CMK (cell line): ENCODE measurements at places on chromosomes 5 and 9.
A peak's percentile ranks its signal among the peaks of the same experiment; 100 is the strongest.

DNA sequence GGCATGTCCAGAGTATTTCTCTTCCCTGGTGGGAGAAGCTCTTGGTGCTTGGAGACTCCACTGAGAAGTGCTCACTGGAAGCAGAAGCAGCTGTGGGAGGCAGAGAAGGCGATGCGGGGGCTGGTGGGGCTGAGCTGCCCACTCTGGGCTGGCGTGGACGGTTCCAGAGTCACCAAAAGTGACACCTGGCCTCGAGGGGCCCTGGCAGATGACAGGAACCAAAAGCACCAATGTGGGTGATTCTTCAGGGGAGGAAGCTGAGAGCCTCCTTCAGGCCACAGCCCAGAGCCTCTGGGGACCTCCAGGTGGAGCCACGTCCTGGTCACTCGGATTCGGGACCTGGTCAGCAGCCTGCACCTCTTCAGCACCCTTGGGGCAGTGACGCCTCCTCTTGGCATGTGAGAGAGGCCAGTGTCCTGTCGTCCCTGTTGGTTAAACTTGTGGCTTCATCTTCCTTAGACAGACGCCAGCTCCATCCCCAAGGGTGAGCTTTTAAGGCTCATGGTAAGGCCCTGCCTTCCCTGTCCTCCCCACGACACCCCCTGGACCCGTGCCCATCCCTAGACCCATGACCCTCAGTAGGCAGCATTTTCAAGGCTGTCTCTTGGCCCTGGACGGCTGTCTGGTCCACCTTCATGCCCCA is 78.7 kb upstream of the IRX4 start:
- no peak for DNase-seq

DNA sequence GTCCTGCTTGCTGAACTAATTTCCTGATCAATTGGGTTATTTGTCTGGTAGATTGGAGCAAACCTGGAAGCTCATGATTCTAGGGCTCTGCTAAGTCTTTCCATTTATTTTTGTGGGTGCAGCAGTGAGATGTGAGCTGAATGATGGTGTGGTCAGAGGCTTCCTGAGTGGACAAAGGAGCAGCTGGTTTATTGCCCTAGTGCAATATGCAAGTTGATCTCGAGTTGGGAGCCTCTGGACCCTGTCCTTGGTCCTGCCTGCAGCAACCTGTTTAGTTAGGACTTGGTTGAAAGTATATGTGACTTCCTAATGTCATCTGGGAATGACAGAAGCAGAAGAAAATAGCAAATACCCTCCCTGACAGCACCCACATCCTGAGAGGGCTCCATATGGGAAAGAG is 4.2 kb upstream of the UNC5A start:
- DNase-seq, result no peak

- DNase-seq, result no peak
Observed at GRCh38 chr5:111779922-111780292, 22.9 kb upstream of the NREP start.

GRCh38 chr9:114694719-114695269 is 12.8 kb upstream of the TEX48 start:
- no peak for DNase-seq

DNA sequence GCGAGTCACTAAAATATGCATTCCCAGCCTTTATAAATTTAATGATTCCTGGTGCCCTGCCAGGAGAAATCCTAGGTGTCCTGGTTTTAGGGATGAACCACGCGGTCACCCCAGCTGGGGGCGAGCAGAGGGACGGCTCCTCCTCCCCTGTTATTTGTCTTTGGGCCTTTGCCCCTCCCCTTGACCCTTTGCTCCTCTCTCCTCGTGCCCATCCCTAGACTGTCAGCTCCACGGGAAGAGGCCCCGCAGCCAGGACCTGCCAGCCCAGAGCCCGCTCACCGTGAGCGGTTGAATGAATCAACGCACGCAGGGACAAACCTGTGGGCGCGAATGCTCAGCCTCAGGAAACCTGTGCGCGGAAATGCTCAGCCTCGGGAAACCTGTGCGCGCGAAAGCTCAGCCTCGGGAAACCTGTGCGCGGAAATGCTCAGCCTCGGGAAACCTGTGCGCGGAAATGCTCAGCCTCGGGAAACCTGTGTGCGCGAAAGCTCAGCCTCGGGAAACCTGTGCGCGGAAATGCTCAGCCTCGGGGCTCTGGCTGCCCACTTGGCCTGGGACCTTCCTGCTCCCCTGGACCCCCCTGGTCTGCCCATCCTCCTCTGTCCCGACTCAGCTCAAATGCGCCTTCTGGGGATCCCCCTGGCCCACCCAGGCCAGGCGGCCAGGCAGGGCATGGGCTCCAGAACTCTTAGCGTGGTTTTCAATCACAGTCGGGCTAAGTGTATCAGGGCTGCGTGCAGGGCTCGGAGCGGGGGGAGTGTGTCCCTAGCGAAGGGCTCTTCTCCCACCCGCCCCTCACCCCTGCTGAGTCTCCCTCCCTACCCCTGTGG is 140.5 kb upstream of the COL5A1 start:
- DNase-seq, result no peak

- DNase-seq, result peak; percentile 12
Observed at GRCh38 chr5:96807075-96807654, 580 bp downstream of the ERAP1 start.

GRCh38 chr5:131302506-131302905 is 38.7 kb downstream of the CDC42SE2 start:
- DNase-seq, result no peak

DNA sequence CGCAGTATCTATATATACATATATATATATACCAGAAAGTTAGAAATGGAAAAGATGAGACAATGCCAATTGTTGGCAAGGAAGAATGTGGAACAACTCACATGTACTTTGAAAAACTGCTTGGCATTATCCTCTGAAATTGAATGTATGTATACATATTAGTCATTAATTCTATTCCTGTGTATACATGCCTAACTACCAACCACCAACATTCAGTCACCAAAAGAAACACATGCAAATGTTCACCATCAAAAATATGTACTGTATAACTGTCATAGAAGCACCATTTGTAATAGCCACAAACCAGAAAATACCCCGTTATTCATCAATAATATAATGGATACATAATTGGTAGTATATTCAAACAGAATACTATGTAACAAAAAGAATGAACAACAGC is 330.2 kb upstream of the GRAMD2B start:
- no peak for DNase-seq

- no peak for DNase-seq
Observed at GRCh38 chr5:136819526-136820302, 454.4 kb upstream of the TRPC7 start.

DNA sequence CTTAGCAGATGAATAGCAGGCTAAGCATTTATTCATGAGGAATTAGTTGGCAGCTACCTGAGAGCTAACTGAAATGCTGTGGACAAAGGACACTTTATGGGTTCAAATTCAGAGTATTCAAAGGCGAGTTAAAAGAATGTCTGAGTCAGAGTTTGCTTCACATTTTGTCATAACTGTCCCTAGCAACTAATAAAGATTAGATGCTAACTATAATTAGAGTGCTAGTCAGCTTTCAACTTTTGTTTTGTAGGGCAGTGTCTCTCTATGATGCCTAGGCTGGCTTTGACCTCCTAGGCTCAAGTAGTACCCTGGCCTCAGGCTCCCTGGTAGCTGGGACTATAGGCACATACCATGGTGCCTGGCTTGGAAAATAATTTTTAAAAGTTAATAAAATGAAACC is 4.6 kb downstream of the SMC5 start:
- no peak for DNase-seq

- no peak for DNase-seq
Observed at GRCh38 chr5:61631438-61631941, 299.4 kb downstream of the ZSWIM6 start.
